Stimulated activated CD4-positive, alpha-beta T cell treated with anti-CD3 and anti-CD28 coated beads, Interleukin-2, amount 100 ng/mL, for 48 hours (primary cell): ENCODE measurements at places on chromosomes 5 and 9.

- DNase-seq = no peak
Measured at GRCh38 chr5:54357408-54358058, 47.2 kb upstream of the ARL15 start.

- no peak for DNase-seq
Measured at GRCh38 chr9:89116064-89116804, 62.4 kb downstream of the SHC3 start.

DNA sequence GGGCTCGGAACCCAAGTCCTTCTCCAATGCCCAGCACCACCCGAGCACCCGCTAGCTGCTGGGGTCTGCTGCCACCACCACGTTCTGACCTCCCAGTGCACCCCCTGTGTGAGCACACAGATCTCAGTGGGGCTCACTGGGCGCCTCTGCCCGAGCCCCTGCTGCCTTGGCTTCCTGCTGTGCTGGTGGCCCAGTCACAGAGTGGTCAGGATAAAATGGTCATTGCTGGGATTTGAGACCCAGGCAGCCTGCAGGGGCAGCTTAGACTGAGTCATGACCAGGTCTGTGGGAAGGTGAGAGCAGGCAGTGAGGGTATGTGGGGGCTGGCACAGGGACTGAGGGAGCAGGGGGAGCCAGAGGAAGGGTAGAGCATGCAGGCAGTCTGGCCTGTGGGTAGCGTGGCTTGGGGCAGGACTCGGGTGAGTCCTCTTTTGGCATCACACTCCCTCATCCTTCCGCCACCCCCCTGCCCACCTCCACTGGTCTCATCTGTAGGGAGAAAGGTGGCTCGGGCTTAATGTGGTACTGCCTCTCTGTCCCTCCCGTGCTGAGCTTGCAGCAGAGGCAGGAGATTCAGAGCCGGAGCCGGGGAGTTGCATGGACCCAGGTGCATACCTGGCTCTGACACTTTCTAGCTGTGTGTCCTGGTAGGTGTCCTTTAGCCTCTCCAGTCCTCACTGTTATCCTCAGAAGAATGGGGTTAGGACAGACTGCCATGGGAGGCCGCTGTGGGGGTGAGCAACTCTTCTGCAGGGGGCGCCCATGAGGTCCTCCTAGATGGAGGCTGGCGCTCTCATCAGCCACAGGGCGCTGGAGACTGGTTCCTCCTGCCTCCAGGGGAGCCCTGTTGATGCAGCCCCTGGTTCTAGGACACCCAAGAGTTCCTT lies 32.1 kb downstream of the USP20 start:
- DNase-seq = no peak

DNA sequence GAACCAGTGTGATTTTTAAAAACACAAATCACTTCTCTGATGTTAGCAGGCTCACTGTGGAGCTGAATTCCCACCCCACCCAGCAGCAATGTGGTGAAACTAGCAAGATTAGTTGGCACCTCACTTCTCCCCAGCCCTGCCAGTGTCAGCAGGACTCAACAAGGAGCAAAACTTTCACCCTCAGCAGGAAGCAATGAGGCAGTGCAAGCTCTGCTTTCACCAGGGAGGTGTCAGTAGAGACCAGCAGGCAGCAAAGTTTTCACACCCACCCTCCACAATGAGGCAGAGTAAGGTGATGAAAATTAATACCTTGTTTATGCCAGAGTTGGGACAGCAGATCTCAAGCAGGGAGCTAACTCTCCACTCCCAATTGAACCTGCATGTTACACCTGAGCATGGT lies 565.0 kb downstream of the CETN3 start:
- no peak for DNase-seq

DNA sequence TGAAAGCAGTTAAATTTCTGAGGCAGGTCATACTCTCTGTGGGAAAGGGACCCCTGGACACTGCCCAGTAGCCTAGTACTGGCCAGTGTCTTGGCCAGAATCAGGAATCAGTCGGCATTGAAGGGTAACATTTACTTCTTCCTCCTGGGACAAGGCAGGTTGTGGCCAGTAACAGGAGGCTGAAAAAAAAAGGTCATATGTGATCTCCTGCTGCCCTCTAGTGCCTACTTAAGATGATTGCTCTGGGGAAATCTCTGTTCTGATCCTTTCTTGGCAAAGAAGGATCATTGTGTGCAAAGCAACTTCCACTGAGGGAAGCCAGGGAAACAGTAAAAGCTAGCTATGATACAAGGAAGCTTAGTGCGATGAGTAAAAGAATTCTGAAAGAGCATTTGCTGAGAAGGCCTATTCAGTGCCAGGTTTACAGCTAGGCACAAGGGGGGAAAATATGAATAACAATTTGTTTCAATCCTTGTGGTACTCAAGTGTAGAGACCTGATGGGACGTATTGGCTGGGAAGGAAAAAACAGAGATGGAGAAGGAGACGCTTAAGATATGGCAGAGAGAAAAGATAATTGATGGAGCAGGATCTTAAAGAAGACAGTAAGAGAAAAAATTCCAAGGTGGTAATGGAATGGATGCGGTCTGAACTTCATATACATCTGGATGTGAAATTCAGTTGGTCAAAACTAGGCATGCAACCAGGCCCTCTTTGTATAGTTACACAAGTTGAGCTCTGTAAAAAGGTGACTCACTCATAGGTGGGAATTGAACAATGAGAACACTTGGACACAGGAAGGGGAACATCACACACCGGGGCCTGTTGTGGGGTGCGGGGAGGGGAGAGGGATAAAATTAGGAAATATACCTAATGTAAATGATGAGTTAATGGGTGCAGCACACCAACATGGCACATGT lies 25.8 kb upstream of the TRIM32 start:
- peak; percentile 10 for DNase-seq

DNA sequence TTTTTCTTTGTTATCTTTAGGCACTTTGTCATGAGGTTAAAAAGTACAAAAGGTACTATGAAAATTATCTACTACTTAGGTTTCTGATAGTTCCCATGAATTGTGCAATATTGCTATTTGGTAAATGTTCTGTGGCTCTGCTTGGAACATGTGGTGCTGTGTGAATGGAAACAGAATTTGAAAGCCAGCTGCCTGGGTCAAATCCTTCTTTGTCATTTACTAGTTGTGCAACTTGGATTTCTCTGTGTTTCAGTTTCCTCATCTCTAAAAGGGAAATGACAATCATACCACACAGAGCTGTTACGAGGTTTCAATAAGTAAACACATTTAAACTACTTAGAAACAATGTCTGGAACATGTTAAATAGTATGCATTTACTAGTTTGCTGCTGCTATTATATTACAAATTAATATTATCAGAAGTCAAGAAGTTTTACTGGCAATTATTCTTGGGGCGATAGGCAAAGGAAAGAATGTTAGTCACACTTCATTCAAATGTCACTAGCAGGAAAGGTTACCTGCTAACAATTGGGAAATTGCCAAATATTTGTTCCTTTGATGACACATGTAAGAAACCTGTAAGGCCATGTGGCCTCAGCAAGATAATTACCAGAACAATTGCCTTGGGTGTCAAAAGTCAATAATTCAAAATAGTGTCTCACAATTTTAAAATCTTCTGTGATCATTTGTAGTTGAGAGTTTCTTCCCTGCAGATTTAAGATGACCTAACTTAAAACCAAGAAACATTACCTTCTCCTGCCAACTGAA lies 184.8 kb downstream of the KIAA0825 start:
- no peak for DNase-seq

DNA sequence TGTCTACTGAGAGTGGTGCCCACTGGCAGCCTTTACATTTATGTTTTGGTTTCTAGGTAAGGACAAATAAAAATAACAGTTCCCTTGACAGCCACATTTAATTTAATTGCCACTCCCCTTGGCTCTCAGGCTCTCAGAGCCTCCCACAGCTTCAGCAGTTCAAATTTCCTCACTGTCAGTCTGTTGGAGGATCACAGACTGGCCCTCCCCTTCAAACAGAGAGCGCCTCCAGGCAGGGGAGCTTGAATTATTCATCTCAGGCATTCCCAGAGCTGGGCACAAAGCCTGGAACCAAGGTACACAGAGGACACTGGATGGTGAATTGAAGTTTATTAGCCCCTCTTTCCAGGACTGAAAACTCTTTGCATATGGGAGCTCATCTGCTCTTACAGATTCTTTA lies 407.7 kb downstream of the SPOCK1 start:
- no peak for DNase-seq

DNA sequence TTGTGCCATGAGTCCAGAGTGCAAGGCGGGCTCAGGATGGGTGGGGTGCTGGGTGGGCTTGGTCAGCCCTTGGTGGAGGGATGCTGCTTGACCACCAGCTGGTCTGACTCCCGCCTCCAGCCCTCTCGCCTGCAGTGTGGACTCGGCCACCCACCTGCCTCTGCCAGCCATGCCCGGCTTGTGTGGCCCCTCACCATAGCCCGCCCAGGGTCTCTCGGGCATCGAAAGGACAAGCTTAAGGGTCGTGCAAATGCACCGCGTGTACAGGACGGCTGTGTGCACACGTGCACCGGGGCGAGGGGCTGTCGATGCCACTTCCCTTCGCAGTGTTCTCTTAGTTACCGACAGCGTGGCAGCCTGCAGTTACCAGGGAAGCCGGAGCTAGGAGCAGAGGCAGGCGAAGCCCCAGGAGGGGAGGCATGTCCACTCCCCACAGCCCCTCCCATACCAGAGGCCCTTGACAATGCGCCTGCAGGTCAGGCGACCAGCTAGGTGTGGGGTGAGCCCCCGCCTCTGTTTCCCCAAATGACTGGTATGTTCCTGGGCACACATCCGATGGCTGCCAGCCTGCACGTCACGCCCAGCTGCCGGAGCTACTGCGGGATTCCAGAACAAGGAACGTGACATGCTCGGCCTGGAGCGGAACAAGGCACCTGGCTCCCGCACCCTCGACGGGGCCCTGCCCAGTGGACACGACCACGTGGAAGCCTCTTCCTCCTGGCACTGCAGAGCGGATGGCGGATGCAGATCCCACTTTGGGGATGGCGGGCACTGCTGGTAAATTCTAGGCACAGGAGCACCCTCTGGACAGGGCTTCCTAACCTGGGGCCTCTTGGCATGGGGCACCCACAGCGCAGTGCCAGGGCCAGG lies 7.8 kb downstream of the LCN9 start:
- DNase-seq = no peak

GRCh38 chr5:135356522-135357318 lies 42.3 kb downstream of the MACROH2A1 start:
- DNase-seq = no peak

DNA sequence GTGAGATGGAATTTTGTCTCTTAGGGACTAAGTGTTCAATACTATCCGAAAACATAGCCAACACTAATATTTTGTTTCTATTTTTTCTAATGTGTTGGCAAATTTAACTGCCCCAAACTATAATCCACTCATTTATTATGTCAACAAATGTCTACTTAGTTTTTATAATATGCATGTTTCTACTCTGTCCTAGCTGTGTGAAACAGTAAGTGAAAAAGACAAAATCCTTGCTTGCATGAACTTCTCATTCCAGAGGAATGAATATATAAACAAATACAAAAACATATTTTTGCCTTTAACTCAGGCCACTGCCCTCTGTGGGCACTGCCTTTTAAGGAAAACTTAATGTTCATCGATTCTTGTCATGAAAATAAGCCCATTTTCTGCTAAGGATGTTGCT lies 1275.4 kb upstream of the CDH18 start:
- no peak for DNase-seq

DNA sequence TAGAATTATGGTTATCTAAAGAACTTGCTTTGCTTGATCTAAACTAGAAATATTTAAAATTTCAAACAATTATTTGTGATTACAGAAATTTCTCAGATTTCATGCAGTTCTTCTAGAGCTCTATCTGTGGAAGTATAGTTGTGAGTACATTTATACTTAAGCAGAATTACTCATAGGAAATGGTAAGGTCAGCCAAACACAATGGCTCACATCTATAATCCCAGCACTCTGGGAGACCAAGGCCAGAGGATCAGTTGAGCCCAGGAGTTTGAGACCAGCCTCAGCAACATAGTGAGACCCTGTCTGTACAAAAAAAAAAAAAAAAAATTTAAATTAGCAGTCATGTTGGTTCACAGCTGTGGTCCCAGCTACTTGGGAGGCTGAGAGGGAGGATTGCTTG lies 71.0 kb downstream of the INVS start:
- no peak for DNase-seq

- no peak for DNase-seq
Measured at GRCh38 chr5:124936626-124936933, 190.1 kb upstream of the ZNF608 start.

- DNase-seq = no peak
Measured at GRCh38 chr5:144198386-144198785, 27.7 kb downstream of the KCTD16 start.

GRCh38 chr5:10351199-10351905 lies 2.1 kb upstream of the MARCHF6 start:
- no peak for DNase-seq

- no peak for DNase-seq
Measured at GRCh38 chr5:73306078-73306719, 133.2 kb downstream of the TMEM174 start.

- no peak for DNase-seq
Measured at GRCh38 chr5:135387629-135387960, 11.4 kb downstream of the MACROH2A1 start.

- DNase-seq = no peak
Measured at GRCh38 chr5:169440107-169440705, 139.3 kb upstream of the SLIT3 start.

DNA sequence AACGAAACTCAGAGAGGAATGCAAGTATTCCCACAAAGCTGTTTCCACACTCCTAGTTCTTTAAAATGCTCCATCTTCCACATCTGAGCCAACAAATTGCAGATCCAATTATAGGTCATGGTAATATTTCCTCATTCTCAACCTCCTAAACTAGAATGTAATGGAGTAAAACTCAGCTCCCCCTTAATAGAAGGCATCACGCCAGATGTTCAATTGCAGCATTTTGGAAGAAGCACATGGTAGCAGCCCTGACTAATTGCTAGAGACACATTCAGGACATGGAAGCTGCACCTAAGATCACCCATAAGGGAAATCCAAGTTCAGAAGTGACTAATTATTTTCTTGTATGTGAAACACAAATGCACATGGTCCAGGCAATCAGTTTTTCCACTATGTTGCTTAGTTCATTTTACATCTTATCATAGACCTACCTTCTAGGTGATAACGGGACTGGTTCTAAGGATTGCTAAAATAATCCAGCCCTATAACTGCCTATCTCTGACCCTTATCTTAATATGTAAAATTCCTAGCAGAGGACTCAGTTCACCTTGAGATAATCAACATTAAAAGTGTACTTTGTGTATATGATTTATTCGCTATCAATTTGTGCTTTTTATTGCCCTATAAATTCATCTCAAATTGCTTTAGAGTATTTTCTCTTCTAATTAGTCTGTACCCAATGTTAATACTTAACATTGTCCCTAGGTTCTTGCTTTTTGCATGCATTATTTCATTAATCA lies 75.1 kb downstream of the GABRB2 start:
- DNase-seq = no peak

DNA sequence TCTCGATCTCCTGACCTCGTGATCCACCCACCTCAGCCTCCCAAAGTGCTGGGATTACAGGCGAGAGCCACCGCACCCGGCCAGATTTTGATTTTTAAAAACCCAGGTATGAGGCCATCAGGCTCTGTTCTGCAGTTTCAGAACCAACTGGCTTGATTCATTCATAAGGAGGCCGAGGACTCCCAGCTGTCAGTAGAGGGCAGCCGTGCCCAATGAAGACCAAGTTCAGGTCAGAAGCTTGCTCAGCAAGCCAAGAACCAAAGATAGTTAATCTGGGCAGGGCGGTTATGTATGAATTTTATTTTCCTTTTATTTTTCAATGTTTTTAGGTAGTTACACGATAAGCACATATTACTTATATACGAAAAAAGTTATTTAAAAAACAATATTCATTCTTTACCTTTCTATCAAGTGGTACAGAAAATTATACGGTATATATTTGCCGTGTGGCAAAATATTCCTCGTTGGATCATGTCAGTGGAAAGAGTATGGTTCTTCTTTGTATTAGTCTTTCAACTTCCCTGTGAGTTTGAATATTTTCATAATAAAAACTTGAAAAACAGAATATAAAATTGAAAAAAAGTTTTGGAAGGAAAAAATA lies 18.0 kb downstream of the MGAT1 start:
- DNase-seq = peak; percentile 59
